ENCODE measurements at places on chromosomes 7 and 10. TPM values are rescaled to one million over a fixed set of nuclear protein-coding genes. Genes with fewer than 3 reads are reported as not detected.

KLF14 gene
- total RNA-seq: 0.39 TPM

DNA sequence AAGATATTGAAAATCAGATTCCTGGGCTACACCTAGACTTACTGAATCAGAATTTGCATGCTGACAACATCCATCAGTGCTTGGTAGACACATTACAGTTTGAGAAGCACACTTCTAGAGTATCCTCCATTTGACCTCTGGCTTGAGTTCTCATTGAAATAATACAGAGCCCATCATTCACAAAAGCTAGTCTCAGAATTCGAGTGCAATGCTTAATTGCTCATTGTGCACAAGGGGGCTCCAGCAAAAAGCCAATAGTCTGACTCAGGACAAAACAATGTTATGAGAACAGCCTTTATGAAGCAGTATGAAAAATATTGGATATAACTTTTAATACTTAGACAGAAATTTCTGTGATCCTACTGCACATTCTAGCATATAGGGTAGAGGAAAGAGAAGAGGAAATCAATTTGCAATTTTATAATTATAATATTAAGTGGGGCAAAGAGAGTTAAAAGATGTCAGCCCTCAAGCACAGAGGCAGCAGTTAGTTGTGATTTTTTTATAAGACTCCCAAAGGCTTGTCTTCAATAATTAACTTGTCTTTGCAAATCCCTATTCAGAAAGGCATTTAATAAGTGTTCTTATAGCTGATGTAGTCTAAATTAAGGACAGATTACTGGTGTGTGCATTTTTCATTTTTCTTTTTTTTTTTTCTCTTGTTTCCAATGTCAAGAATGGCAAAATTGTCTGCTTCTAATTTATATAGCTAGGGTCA lies 105.8 kb upstream of the ANK3 start:
- no peaks in the 10 kb centered on the region for H3K36me3 ChIP-seq
- no peaks in the 10 kb centered on the region for H3K27me3 ChIP-seq

GRCh38 chr10:22626784-22627183 lies 87.6 kb downstream of the PIP4K2A start:
- no peaks in the 10 kb centered on the region for H3K27me3 ChIP-seq
- no peak overlapping the region for H3K27ac ChIP-seq
- peaks cover 51% of the 10 kb centered on the region for H3K4me1 ChIP-seq
- no peak for DNase-seq
- no peak overlapping the region for H3K4me3 ChIP-seq

- H3K27ac ChIP-seq: no peak overlapping the region
- H3K36me3 ChIP-seq: no peaks in the 10 kb centered on the region
- no peak for DNase-seq
- H3K4me1 ChIP-seq: no peaks in the 10 kb centered on the region
- H3K27me3 ChIP-seq: no peaks in the 10 kb centered on the region
- H3K4me3 ChIP-seq: no peak overlapping the region
These were observed 6.8 kb upstream of the LAT2 start for GRCh38 chr7:74202841-74203556.

DKK1 gene
- 563 TPM for total RNA-seq

DNA sequence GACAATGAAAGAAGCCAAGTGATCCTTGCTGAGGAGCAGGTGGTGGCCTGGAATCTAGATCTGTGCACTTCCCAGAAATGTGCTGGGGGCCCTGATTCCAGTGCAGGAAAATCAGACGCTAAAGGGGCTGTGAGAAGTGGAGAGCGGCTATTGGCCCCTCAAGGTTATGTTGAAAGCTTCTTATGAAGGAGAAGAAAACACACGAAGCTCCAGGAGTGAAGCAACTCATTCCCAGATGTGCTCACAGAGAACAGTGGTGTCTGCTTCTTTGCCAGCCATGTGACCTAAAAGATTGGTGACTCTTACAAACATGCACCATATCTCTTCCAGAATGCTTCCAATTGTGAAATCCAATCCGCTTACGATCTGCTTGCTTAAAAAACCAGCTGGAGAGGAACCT lies 679.3 kb upstream of the IGFBP3 start:
- no peak overlapping the region for H3K27ac ChIP-seq
- DNase-seq: no peak
- no peaks in the 10 kb centered on the region for H3K4me1 ChIP-seq
- no peaks in the 10 kb centered on the region for H3K27me3 ChIP-seq
- no peaks in the 10 kb centered on the region for H3K36me3 ChIP-seq

ZCCHC24 gene
- total RNA-seq: 7.8 TPM

- H3K4me1 ChIP-seq: no peaks in the 10 kb centered on the region
- H3K27me3 ChIP-seq: no peaks in the 10 kb centered on the region
- peaks cover 87% of the 10 kb centered on the region for H3K36me3 ChIP-seq
- no peak for DNase-seq
- no peak overlapping the region for H3K4me3 ChIP-seq
These were observed 9.6 kb downstream of the SMC3 start for GRCh38 chr10:110577056-110577455.

DNA sequence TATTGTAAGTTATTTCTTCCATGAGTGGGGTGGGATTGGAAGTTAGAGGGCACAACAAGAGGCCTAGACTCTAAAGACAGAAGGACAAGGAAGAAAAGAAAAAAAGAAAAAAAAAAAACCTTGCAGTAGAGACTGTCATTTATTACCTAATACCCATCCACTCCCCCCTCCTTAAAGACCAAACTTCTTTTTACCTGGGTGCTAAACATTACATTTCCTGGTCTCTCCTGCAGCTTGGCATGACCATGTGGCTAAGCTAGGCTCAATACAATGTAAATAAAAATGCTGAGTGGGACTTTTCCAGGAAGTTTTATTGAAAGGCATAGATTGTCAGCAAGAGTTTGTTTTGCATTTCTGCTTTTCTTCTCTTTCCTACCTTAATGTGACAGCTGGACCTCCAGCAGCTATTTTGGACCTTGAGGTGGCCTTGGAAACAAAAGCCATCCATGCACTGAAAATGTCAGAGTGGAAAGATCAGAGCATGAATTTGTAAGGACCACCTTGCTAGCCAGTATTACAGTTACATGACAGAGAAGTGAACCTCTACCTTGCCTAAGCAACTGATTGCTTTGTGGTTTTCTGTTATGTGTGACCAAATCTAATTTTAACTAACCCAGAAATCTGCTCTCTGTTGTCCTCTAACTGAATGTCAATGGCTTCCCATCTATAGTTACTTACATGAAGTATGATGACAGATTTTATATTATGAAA lies 81.3 kb upstream of the SFMBT2 start:
- DNase-seq: no peak
- no peaks in the 10 kb centered on the region for H3K27me3 ChIP-seq
- H3K36me3 ChIP-seq: no peaks in the 10 kb centered on the region
- no peaks in the 10 kb centered on the region for H3K4me1 ChIP-seq
- H3K4me3 ChIP-seq: no peak overlapping the region
- H3K27ac ChIP-seq: no peak overlapping the region

LOXL4 gene
- total RNA-seq: 17.7 TPM

SLC13A1 gene
- not detected for total RNA-seq

GRCh38 chr7:22142572-22142971 lies 196.9 kb upstream of the CDCA7L start:
- no peak for DNase-seq
- H3K36me3 ChIP-seq: no peaks in the 10 kb centered on the region
- 0 out of 2 replicates have a peak, but pooled peaks cover 2% of the 10 kb centered on the region for H3K27me3 ChIP-seq
- H3K4me3 ChIP-seq: no peak overlapping the region

DNA sequence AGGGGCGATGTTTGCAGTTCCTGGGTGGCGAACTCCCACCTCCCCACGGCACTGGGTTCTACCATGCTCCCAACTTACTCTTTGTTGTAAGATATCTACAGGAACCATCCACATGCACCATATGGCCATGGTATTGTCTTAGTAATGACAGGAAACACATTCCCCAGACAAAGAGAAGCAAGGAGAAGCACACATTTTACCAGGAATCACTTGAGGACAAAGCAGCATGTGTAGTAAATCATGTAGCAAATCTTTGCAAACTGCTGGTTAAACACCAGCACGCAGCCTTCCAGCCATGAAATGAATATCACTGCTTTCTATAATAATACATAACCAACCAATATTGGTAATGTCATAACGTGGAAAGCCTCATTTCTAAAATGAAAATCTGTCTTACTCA lies 101.2 kb downstream of the NRP1 start:
- no peak for DNase-seq
- no peak overlapping the region for H3K4me3 ChIP-seq
- no peaks in the 10 kb centered on the region for H3K27me3 ChIP-seq
- peaks cover 3% of the 10 kb centered on the region for H3K36me3 ChIP-seq

LHFPL3 gene
- total RNA-seq: not detected

AKR1C8 gene
- total RNA-seq: not detected

LRRC72 gene
- not detected for total RNA-seq

- no peak overlapping the region for H3K4me3 ChIP-seq
- no peak overlapping the region for H3K27ac ChIP-seq
- H3K4me1 ChIP-seq: no peaks in the 10 kb centered on the region
These were observed 191.3 kb upstream of the CDCA7L start for GRCh38 chr7:22137026-22137425.

TMEM236 gene
- 0.05 TPM for total RNA-seq

- H3K4me1 ChIP-seq: no peaks in the 10 kb centered on the region
- no peak overlapping the region for H3K4me3 ChIP-seq
- H3K27ac ChIP-seq: no peak overlapping the region
- H3K27me3 ChIP-seq: no peaks in the 10 kb centered on the region
These were observed 563.1 kb upstream of the GALNT17 start for GRCh38 chr7:70568674-70569334.
